ENCODE measurements at places on chromosomes 5 and 9. TPM values are rescaled to one million over a fixed set of nuclear protein-coding genes. Genes with fewer than 3 reads are reported as not detected.

DHFR gene
- 20.1 TPM for total RNA-seq

IFNA4 gene
- total RNA-seq, result not detected

GGTA1 gene
- 19.7 TPM for total RNA-seq

DNA sequence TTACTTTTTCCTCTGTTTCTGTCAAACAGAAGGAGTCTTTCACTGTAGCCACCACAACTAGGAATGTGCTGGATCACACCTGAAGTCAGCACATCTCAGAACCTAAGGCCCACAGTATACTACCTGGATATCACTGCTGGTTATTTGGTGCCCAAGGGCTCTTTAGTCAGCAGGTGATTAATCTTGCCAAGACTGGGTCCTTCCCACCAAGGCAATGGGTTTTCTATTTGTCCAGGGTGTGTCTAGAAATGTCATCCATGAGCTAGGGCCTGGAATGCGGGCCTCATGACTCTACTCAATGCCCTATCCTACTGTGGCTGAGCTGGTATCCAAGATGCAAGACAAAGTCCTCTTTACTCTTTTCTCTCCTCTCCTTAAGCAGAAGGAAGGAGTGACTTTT is 9.8 kb upstream of the PCDHAC1 start:
- peaks cover 5% of the 10 kb centered on the region for H3K27me3 ChIP-seq
- H3K4me1 ChIP-seq, result no peaks in the 10 kb centered on the region
- H3K36me3 ChIP-seq, result peaks cover 17% of the 10 kb centered on the region

GRXCR2 gene
- total RNA-seq, result not detected

Data from endothelial cell (in vitro differentiated cells).